ENCODE measurements at places on chromosomes 5 and 9.
A peak's percentile ranks its signal among the peaks of the same experiment; 100 is the strongest.

DNA sequence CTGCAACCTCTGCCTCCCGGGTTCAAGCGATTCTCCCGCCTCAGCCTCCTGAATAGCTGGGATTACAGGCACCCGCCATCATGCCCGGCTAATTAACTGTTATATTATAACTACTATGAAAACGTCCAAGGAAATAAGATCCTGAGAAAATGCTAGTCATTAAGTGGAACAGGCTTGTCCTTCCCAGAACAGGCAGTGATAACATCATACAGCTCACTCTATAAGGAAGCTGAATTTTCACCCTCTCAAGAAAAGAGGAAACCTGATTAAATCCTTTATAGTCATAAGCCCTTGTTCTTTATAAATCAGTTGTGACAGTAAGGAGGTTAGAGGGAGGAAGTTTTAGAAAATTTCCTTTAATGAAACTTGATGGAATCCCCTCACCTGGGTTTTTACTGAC, 163.9 kb upstream of the CLINT1 start:
- no peak for DNase-seq

- peak; percentile 76 for DNase-seq
These were observed 16.0 kb upstream of the PHF19 start for GRCh38 chr9:120892748-120893610.

DNA sequence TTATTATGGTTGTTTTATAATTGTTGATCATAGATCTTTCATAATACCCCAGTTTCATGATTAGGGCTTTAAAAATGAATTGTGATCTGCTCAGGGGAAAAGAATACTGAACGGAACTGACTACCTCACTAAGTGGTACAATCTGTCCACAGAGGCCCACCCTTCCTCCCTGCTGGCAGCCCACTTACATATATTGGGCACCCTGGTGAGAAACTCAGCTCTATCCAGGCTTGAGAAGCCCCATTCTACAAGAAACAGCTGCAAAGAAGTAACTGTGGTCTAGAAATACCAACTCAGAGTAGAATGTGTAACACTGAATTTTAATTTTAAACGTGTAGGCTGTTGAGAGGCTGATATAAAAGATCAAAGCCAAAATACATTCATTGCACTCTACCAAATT, 46.9 kb downstream of the TSSK1B start:
- no peak for DNase-seq

GRCh38 chr9:15187589-15187988, 119.4 kb downstream of the TTC39B start:
- no peak for DNase-seq

DNA sequence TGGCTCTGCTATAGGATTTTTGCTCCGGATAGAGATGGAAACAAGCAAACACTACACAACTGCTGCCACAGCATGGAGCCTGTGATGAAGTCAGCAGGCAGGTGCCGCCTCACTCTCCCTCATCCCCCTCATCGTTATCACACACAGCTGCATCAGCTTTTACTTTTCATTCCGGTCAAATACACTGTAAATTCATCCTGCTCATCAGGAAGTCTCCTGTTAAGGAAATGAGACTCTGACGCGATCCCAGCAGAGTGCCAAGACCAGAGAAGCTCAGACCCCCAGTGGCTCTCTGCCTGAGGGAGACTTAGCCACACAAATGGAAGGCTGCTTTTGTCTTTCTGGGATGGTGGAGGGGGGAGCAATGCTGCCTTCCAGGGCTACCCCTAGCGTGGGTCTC, 270.2 kb downstream of the ELAVL2 start:
- no peak for DNase-seq

DNA sequence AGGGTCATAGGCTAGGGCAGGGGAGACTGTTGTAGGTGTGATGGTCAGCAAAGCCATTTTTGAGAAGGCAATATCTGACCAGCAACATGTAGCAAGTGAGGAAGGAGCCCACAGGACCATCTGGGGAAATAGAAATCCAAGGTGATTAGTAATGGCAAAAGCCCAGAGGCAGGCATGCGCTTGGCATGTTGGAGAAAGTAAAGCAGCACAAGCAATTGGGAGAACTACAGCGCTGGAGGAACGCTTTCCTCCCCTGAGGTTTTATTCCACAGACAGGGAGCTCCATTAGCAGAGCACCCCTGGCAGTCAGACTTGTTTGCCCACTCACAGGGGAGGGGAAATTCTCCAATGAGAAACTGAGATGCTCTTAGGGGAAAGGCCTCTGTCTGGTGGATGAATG, 54.8 kb upstream of the FOXB2 start:
- no peak for DNase-seq

DNA sequence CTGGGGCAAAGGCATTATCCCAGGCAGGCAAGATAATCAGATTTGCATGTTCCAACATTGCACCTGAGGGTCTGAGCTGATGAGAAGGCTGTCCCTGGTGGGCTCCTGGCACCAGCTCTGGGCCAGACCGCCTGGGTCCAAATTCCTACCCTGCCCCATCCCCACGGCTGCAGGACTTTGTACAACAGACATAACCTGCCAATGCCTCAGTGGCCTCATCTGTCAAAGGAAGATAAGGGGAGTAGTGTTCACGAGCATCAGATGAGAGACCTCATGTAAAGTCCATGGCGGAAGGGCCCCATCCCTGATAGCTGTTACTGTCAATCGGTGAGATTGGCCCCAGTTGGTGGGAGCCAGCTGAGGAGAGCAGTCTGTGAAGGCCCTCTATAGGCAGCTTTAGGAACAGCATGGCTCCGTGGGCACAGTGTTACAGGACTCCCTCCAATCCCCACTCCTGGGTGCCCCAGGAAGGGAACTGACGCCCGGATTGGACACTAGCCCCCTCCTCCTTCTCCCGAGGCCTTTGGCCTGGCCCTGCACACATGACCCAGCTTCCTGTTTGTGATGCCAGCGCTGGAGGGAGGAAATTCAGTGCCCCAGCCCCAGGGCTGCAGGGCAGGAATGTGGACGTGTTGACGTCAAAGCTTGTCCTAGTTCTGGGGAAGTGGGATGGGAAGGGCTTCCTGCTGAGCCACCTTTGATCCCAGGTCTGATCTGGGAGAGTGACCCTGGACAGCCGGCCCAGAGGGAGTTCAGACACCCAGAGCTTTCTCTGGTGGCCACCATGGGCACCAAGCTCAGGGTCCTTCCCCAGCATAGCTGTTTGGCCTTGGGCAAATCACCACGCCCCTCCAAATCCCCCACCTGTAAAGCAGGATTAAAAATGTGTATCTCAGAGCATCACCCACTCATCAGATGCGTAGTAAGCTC, 56.2 kb downstream of the DUSP1 start:
- peak; percentile 66 for DNase-seq

- no peak for DNase-seq
These were observed 255.5 kb downstream of the ARRDC3 start for GRCh38 chr5:91127456-91128081.

GRCh38 chr9:133103183-133103986, 17.7 kb downstream of the RALGDS start:
- DNase-seq, result peak; percentile 58

DNA sequence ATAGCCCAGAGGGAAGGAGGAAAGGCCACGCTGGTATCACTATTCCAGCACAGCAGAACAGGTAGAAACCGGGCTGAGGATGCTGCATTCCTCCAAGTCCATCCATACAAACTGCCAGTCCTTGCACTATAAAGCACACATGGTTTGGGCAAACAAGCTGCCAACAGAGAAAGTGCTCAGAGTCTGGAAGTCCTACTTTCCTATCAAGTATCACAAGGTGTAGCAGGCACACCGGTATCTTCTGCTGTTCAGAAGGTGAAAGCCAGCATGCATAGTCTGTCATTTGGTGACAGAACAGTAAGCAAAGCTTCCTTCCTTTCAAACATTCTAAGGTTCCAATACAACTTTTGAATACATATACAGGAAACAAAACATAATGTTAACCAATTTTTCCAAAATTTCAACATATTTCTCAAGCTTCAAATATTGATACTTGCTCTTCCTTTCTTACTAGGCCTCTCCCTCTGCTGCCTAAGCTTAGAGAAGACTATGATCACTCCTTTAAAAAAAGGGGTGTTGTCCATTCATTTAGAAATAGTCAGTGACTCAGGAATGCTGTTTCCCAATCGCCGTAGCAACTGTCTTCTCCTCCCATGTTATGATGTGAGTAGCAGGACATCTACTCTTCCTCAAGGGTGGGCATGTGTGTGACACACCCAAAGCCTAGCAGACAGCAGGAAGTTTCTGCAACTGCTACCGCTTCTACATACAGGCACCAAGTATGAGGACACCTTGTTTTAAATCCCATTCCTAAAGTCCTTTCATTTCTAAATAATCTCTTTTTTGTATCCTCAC, 14.7 kb downstream of the DIAPH1 start:
- peak; percentile 25 for DNase-seq

GRCh38 chr9:135268981-135269380, 181.5 kb downstream of the OLFM1 start:
- no peak for DNase-seq

GRCh38 chr5:179164331-179165311, 104.4 kb downstream of the ZNF354C start:
- no peak for DNase-seq

DNA sequence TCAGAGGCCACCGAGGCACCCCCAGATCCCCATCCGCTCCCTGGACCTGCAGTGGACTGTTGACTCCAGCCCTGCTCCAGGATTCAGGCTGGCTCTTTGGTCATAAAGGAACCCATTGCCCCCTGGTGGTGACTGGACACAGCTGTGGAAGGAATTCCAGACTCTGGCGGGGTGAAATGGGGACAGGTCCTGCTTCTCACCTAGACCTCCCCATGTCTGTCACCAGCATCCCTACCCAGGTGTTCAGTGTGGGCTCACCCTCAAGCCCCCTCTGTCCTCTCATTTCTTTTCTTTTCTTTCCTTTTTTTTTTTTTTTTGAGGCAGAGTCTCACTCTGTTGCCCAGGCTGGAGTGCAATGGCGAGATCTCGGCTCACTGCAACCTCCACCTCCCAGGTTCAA, 25.5 kb upstream of the STXBP1 start:
- peak; percentile 67 for DNase-seq

GRCh38 chr9:28396058-28396457, 822.8 kb upstream of the C9orf72 start:
- no peak for DNase-seq

GRCh38 chr5:52657247-52657645, 130.5 kb upstream of the ITGA1 start:
- DNase-seq, result no peak

DNA sequence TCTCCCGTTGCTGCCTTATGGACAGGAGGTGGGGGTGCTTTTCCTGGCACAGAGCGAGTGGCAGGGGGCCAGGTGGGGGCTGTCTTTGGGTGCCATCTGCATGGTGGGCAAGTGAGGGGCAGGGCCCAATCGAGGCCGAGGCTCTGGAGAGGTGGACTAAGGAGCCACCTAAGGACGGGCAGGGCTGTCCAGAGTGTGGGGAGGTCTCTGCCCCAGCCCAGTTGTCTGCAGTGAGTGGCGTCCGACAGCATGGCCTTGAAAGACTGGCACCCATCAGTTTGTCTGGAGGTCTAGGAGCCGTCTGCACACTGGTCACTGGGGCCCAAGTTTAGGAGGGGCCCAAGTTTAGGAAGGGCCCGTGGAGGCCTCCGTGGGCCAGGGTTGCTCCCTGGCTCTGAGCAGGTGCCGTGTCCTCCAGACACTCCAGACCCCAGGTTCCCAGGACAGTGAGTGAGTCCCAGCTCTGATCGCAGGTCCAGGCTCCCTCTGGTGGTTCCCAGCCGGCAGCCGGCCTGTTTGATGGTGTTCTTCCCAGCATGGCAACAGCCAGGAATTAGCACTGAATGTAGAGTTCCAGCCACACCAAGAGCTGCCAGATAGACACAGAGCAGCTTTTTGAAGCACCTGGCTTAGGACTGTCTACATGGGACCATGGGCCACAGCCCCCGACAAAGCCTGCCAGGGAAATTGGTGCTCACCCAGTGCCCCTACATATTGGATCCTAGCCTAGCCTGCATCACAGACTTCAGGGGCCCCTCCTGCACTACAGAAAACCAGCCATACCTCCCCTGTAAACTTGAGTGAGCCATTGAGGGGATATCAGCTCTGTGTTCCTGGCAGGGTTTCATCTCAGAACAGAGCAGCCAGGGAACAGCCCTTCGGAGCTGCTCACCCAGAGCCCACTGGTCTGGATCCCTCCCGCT, 120.9 kb downstream of the WNK2 start:
- peak; percentile 19 for DNase-seq

All from activated CD4-positive, alpha-beta memory T cell treated with anti-CD3 and anti-CD28 coated beads, Interleukin-2, amount 10 ng/mL, durations not matched to agents 7 days and 5 days (primary cell).